Activated T-helper 9 cell treated with anti-CD3 and anti-CD28 coated beads, Interleukin-2, amount 50 U/mL, for 16 hours (primary cell): ENCODE measurements at places on chromosomes 4 and X.

- no peak for DNase-seq
Measured at GRCh38 chr4:111323916-111324315, 701.0 kb upstream of the PITX2 start.

DNA sequence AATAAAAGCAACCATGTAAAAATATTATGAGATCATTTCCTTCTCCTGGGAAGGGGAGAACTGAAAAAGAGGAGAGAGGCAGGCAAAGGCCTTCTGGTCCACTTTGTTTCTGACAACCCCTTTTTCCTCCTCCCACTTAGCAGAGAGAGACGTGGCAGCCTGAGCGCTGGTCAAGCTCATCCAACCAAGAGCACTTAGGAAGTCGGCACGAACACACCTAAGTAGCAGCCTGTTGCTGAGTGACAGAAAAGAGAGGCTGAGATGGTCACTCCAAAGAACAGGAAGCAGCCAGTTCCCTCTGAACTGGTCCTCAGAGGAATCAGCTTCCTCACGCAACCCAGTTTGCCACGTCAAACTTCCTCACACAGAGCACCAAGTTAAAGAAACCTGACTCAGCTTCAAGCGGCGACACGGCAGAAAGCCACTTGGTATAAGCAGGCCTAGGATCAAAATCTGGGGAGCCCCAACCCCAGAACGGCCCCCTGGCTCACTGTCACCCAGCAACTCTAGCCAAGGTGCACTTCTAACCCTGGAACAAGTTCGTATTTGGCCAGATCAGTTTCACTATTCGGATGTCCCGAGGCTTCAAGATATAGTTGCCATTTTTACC lies 861 bp downstream of the SEC24D start:
- peak; percentile 26 for DNase-seq

DNA sequence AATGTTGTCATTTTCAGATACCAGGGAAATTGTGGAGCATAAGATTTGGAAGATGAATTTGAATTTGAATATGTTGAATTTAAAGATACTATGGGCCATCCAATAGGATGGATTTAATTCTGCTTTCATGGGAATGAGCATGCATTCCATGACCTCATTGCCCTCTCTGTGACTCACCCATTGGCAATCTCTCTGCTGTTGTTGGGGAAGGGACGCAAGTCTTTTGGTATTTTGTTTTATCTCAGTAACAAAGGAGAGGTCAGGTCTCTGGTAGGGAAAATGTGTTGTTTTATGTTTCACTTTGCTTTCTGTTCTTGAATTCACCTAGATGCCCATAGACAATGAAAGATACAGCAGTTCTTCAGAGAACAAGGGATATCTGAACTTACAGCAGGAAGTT lies 42.1 kb upstream of the MAGEA4 start:
- no peak for DNase-seq

- DNase-seq = peak; percentile 8
Measured at GRCh38 chr4:56655627-56656345, 25.3 kb downstream of the HOPX start.

- no peak for DNase-seq
Measured at GRCh38 chr4:129748991-129749390, 653.0 kb downstream of the C4orf33 start.

DNA sequence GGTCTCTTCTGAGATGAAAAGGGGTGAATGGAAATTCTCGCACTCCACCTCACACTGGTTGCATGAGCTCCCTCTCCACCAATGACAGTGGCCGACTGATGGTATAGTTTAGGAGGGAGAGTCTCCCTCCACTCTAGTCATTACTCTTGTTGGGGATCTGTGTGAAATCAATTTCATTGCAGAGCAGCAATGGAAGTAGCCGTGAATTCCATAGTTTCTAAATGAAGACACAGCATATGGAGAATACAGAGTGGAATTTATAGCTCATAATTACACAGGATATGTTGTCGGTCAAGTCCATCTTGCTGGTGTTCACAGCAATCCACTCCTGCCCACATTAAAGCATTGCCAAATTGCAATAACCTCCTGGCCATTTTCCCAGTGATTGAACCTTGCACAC lies 426.0 kb downstream of the AFF2 start:
- DNase-seq = no peak

GRCh38 chrX:136555694-136556093 lies 23.7 kb downstream of the VGLL1 start:
- DNase-seq = no peak

DNA sequence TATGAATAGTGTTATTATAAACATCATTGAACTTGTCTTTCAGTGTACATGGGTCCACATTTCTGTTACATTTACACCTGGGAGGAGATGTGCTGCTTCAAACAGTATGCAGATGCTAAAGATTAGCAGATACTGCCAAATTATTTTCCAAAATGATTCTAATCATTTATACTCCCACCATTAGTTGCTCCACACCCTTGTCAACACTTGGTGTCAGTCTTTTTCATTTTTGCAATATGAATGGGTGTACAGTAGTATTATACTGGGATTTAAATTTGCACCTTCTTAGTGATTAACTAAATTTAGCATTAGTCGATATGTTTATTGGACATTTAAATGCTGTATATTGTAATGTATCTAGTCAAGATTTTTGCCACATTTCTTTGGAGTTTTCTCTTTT lies 131.6 kb upstream of the GRID2 start:
- no peak for DNase-seq

- DNase-seq = no peak
Measured at GRCh38 chr4:4330794-4331193, 40.7 kb downstream of the ZBTB49 start.

- DNase-seq = no peak
Measured at GRCh38 chr4:110020139-110020538, 107.5 kb downstream of the EGF start.

- no peak for DNase-seq
Measured at GRCh38 chr4:15354371-15355297, 73.2 kb upstream of the C1QTNF7 start.

DNA sequence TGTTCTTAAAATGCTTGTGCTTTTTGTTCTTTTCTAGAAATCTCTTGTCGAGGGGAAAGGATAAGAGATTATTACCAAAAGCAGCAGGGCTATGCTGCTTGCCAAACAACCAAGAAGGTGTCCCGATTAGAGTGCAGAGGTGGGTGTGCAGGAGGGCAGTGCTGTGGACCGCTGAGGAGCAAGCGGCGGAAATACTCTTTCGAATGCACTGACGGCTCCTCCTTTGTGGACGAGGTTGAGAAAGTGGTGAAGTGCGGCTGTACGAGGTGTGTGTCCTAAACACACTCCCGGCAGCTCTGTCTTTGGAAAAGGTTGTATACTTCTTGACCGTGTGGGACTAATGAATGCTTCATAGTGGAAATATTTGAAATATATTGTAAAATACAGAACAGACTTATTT lies 81.5 kb upstream of the PACRGL start:
- no peak for DNase-seq

- no peak for DNase-seq
Measured at GRCh38 chrX:19953145-19953544, 37.7 kb downstream of the BCLAF3 start.

GRCh38 chrX:22060415-22061280 lies 28.5 kb downstream of the PHEX start:
- no peak for DNase-seq

DNA sequence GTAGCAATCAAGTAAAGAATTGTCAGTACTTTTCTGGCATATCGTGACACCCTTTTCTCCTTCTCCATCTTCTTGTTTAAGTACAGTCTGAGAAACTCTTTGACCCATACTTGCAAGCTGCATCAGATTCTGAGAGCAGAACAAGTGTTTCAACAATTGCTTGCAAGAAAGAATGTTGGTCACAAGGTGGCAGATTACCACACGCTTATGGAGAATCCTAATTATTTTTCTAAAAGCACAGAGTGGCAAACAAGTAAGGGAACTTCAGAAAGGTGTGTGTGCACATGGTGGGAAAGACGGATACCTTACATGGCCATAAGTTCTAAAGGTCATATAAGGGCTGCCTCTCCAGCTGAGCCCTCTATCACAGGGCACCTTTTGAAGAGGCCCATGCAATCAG lies 136.4 kb upstream of the FGF13 start:
- DNase-seq = no peak

DNA sequence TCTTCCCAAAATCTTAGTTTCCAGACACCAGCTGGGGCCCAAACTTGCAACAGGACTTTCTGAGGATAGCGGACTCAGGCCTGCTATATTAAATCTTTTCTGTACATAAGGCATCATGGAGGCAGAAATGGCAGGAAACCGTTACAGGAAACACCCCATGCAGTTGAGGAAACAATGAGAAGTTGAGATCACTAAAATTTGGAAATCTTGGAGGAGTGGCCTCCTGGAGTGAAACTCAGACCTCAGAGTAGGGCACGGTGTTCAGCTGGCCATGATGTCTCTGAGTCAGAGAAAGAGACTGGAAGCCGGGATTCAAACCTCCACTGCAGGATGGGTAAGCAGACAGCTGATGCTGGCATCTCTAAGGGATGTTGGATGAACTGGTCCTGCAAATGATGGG lies 372.6 kb upstream of the CTSO start:
- DNase-seq = no peak

DNA sequence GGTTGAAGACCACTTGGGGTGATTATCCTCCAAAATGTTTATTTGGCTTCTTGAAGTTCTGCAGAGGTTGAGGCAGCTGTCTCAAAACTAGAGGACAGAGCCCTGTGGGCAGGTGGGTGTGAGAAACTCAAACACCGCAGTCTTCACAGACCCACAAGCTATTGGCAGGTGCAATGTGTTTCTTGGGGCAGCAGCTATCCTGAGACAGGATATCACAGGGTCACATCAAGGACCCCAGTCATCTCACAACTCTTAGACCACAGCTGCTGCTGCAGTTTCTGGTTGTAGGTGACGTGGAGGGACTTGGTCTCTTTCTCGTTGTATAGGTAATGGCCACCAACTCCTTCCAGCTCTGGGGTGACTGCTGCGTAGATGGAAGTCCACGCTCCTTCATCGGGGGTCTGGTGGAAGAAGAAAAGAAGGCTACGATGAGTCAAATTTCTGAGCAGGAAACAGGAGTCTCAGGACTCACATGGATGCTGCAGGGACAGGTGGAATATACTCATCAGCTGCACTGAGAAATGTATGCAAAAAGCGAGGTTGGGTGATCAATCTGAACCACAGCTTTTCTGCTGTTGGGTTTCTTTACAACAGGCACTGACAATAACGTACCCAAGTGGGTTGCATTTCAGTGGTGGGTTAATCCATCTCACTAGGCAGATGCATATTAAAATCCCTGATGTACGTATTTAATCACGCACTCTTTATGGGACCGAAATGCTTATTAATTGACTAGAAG lies 279.8 kb downstream of the DHRSX start:
- no peak for DNase-seq

- no peak for DNase-seq
Measured at GRCh38 chr4:101172369-101172768, 175.0 kb downstream of the PPP3CA start.

DNA sequence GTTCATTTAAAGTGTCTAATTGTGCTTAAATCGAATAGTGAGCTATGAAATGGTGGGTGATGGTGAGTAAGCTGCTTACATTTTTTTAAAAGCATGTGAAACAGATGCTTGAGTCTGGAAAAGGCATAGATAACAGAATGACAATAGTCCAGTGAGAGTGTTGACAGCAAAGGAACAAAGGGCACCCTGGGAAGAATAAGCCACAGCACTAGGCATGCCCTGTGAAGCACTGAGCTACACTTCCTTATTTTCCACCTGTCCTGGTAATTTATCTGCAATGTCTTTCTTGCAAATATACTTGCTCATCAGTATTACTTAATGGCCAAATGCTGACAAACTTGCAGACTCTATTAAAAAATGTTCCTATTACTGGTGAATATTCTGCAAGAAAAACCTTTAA lies 168.7 kb downstream of the PRDM5 start:
- no peak for DNase-seq

- DNase-seq = no peak
Measured at GRCh38 chr4:5716391-5716790, 5.4 kb downstream of the EVC start.

DNA sequence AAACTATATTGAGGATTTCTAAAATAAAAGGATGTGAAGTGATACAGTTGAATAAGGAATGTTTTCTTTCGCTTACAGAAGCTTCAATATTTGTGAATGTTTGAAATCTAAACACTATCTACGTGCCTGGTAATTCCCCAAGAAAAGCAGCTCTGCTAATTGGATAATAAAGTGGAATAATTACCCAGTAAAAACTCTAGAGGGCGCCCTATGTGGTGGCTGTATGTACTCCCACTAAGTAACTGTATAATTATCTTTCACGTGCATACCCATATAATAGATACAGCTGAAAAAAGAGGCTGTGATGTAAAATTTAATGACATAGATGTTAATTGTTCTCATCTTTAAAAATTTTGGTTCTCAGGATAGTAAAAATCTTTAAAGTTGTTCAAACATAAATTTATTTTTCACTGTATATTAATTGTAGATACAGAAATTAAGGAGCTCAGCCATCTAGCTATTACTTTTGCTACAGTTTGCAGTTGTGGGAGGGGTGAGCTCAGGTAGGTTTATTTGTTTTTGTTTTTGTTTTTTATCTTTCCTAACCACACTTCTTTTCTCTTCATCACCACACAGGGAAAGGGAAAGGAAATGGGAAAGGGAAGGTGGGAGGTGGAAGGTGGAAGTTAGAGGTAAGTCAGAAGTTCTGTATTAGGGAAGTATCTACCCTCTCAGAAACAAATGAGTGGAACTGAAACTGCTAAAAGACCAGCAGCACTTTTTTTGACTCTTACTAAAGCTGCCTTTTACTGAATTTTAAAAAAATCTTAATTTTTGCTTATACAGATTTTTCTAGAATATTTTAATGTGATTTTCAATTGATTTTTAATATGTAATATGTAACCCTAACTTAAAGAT lies 151.7 kb upstream of the RPS6KA6 start:
- no peak for DNase-seq

GRCh38 chr4:95560774-95561173 lies 12.0 kb upstream of the UNC5C start:
- no peak for DNase-seq

GRCh38 chr4:53967986-53968385 lies 96.4 kb downstream of the CHIC2 start:
- no peak for DNase-seq

DNA sequence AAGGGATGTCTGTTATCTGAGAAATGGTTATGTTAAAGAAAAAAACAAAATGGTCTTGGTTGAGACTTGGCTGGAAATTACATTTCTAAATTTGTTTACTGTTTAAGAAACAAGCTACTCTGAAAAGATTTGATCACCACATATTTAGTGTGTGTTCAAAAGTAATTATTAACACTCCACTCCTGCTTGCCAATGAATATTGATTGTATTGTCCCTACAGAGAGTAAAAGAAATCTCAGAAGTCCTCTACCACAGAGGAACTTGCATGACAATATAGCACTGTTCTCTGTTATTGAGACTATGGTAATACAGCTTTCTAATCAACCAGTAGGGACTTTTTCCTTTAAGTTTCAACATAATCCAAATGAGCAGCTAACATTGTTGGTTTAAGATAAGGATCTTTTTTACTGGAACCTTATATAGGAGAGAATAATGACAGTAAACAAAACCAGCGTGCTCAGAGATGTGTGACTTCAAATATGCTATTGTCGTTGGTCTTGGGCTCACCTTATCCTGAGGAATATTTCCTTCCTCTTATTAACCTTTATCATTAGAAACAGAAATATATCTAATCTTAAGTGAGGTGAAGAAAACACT lies 47.6 kb downstream of the CXCL13 start:
- no peak for DNase-seq

- DNase-seq = no peak
Measured at GRCh38 chrX:57904176-57904880, 5.9 kb downstream of the ZXDA start.

GRCh38 chr4:113503691-113504090 lies 257.8 kb downstream of the CAMK2D start:
- no peak for DNase-seq

- no peak for DNase-seq
Measured at GRCh38 chr4:53132132-53132891, 233.5 kb downstream of the SCFD2 start.
